Activated T-cell treated with anti-CD3 and anti-CD28 coated beads, Interleukin-2, amount 50 U/mL, for 4 hours (primary cell): ENCODE measurements at places on chromosomes 2 and 18.

DNA sequence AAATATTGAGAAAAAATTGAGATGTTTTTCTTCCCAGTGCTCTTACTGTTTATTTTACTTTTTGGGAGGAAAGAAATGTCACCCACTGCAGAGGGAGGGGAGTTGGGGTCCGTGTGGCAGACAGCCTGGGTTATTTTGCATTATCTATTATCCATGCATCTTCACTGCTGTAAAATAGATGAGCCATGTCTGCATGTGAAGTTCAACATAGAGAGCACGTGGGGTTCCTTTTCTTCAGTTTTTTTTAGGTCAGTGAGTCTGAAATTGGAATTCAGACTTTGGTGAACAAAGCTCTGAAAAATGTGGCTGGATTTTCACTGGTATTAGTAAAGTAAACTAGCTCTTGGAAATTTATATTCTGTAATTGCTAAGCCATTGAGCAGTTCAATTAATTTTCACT lies 2.4 kb downstream of the DCDC2C start:
- DNase-seq, result no peak

GRCh38 chr2:113172721-113173541 lies 840 bp upstream of the PSD4 start:
- DNase-seq, result no peak

DNA sequence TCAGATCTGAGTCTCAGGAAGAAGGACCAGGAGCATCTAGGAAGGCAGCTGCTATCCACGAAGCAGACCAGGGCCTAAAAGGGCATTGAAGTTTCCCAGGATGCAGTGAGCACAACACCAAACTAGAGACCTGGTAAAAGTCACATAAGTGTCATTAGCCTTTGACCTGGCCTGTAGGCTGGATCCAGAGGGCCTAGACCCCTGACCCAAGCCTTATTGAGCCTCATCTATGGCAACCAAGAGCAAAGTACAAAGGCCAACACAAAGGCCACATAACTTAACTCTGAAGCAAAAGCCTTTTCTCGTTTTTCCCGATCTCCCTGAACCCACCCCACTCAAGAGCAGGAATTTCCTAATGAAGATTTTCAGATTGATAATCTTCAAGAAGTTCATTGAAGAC lies 127.3 kb upstream of the SRD5A2 start:
- no peak for DNase-seq

- no peak for DNase-seq
These were observed 21.2 kb downstream of the MRPL33 start for GRCh38 chr2:27792759-27793158.
